ENCODE measurements at places on chromosomes 4 and X.

DNA sequence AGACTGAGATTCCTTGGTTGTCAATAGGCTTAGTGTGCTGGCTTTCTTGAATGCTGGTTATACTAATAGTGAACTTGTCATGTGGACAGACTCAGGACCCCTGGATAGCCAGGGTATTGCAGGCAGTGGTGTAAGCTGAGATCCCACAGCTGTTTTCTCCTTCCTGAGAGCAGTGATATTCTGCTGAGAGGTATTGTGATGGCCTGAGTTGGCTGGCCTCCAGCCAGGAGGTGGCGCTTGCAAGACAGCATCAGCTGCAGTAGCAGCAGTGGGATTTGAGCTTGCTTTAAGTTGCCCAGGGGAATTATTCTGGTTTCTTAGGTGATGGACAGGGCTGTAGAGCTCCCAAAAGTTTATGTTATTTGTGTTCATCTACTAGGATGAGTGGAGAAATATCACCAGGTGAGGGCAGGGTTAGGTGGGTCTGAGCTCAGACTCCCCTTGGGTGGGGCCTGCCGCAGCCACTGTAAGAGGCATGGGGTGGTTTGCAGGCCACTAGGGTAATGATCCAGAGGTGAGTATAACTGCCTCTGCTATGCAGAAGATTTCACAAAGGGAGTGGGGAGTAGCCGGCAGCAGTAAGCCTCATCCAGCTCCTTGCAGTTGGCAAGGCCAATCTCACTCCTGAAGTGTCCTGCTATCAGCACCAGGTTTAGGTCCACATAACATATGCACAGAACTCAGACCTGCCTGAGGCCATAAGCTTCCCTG lies 66.2 kb downstream of the IL15 start:
- no peak for DNase-seq

DNA sequence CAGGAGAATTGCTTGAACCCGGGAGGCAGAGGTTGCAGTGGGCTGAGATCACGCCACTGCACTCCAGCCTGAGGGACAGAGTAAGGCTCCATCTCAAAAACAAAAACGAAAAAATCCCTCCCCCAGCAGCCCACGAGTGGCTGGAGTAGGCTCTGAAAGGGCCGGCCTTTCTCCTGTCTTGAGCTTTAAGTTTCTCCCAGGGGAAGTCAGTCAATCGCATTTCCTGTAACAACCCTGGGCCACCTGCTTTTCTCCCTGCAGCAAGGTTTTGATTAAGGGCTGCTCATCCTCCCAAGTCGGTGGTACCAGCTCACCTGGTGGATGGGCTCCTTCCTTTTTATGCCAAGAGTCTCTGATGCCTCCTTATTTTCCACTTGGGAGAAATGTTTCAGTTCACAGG lies 2.0 kb upstream of the NYX start:
- no peak for DNase-seq

DNA sequence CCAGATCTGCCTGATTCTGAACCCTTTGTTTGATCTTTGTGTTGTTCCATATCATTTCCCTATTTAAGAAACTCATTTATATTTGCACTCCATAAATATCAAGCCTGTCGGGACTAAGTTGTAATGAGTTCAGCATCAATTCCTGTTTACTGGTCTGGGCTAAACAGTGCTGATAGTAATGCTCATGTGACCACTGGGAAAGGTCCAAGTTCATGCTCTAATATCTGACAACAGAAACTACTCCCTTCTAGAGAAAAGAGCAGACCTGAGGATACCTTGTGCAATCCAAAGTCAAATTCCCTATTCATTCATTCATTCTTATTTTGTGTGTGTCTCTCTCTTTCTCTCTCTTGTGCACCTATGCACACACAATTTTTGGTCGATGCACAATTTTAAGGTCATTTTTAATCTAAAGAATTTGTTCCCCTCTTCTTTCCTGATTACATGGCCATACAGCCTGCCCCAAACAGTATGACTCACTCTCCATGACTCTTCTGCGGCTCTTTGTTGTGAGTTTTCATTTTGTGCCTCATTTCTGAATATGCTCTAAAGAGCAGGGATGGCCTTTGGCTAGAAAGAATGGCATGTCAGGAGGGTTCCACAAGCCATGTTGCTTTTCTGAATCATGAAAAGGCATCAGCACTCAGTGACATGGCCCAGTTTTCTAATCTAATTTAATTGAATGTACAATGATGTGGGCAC lies 664.3 kb downstream of the RPA4 start:
- no peak for DNase-seq

- no peak for DNase-seq
Observed at GRCh38 chrX:15343075-15343476, 7.8 kb upstream of the PIGA start.

DNA sequence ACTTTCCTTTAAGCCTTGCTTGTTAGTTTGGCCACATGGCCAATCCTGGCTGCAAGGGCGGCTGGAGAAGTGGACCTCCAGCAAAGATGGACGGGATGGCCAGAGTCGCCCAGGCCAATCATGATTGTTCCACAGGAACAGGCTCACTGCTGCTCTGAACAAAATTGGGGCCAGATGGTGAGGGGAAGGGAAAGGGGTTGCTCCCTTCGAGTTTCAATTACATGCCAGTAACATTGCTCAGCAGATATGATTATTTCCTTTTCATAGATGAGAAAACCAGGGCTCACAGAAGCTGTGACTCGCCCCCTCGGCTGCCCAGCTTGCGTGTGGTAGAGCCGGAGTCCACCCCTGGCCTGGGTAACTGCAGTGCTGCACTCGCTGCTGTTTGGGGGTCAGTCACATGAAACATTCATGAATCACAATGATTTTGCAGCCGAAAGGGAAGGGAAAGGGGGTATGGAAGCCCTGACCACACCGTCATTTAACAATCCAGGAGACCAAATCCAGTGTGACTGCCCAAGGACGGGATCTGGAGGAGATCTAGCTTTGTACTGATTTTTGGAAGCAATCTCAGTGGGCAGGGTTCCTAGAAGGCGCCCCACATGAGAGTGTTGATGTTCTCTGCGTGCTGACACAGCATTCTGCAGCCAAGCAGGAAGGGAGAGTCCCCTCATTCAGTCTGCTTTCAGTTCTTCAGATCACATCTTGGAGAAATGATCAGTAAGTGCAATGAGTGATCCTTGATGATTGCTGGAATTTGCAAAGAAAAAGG lies 77.3 kb upstream of the MSX1 start:
- no peak for DNase-seq

- no peak for DNase-seq
Observed at GRCh38 chr4:13129095-13129494, 355.0 kb downstream of the RAB28 start.
